ENCODE measurements at places on chromosomes 1 and 21.
A peak's percentile ranks its signal among the peaks of the same experiment; 100 is the strongest.

GRCh38 chr1:203681739-203682138 lies 55.1 kb downstream of the ATP2B4 start:
- DNase-seq, result no peak

GRCh38 chr1:162404550-162405160 lies 7.3 kb downstream of the SH2D1B start:
- DNase-seq, result no peak

DNA sequence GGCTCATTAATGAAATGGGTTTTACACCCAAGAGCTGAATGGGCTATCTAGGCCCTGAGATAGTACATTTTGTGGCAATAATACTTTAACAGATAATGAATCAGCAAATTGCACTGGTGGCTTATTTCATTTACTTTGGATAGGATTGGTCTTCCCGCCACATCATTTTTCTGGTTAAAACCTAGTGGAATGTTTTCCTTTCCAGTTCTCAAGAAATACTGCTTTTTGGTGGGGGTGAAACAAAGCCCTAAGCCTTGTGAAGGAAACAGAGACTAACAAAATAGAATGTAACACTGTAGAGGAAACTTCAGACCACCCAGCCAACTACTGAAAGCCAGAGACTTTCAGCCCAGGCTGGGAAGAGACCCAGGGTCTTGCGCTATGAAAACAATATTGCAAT lies 172.2 kb downstream of the HHIPL2 start:
- DNase-seq, result no peak

GRCh38 chr1:14661222-14661621 lies 62.7 kb downstream of the KAZN start:
- no peak for DNase-seq

- no peak for DNase-seq
These were observed 96.1 kb downstream of the TEX35 start for GRCh38 chr1:178609015-178609414.

DNA sequence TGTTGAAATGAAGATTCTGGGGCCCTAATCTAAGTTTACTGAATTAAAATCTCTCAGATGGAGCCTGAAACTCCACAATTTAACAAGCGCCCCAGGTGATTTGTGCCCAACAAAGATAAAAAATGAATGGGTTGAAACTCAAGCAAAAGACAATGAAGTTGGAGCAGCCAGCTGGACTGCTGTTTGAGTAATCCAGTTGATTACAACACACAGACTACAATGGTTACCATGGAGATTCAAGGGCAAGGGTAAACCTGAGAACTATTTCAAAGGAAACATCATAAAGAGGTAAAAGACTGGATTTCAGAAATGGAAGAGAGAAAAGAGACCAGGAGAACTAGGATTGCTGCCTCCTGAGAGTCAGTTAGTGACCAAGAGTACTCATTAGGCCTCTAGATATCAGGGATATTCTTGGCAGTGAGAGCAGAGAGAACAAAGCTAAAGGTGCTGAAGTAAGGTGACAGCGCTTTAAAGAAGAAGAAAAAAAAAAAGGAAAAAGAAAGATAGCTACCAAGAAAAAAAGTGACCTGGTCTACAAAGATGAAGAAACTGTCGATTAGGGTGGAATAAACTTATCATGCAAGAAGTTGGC lies 44.5 kb downstream of the LRRC53 start:
- DNase-seq, result no peak

DNA sequence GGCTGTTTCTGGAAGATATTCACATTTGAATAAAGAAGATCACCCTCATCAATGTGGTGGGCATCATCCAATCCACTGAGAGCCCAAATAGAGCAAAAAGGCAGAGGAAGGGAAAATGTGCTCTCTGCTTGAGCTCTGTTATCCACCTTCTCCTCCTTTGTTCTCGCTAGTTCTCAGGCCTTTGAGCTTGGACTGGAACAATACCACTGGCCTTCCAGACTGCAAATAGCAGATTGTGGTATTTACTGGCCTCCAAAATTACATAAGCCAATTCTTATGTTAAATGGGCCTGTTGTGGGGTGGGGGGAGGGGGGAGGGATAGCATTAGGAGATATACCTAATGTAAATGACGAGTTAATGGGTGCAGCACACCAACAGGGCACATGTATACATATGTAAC lies 219.3 kb downstream of the C1orf94 start:
- DNase-seq, result no peak

DNA sequence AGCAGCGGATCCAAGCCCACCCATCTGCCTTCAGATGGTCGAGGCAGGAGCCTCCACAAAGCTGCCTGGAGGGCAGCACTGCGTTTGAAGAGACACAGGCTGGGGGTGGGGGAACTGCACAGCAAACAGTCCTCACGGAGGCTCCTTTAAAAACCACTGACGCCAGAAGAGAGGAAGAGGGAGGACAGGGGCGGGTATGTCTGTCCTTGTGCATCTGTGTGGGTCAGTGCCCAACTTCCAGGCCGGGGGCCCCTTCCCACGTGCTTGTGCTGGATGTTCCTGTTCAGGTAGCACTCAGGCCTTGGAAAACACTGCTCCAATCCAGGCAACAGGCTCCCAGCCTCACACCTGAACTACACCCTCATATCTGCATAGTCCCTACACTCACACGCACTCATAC lies 7.7 kb downstream of the AHDC1 start:
- DNase-seq, result no peak

- peak; percentile 46 for DNase-seq
These were observed 9.6 kb downstream of the ENSA start for GRCh38 chr1:150619576-150620509.

DNA sequence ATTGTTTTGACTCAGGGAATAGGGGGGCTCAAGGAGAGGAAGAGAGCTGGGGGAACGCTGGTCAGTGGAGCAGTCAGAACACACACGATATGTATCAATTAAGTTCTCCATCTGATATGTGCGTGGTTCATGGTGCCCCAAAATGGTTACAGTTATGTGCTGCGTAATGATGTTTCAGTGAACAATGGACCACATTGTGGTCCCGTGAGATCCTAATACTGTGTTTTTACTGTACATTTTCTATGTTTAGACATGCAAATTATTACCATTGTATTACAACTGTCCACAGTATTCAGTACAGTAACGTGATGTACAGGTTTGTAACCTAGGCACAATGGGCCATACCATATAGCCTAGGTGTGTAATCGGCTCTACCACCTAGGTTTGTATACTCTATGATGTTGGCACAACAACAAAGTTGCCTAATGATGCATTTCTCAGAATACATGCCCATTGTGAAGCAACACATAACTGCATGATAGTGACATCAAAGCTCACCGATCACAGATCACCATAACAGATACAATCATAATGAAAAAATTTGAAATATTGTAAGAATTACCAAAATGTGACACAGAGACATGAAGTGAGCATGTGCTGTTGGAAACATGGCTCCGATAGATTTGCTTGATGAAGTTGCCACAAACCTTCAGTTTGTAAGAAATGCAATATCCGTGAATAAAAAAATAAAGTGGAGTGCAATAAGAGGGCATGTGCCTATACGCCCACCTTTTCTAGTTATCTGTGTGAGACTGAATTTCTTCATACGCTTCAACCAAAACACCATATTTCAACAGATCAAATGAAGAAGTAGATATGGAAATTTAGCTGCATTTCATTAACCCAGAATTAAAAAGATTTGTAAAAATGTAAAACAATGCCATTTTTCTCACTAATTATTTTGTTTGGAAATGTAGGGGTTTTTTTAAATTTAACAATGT lies 14.8 kb upstream of the TMEM54 start:
- DNase-seq, result no peak

Measured in SK-N-SH (cell line).